ENCODE measurements at places on chromosomes 3 and 15.

GRCh38 chr3:141722081-141722480, 16.0 kb upstream of the RNF7 start:
- no peak for DNase-seq

- DNase-seq, result no peak
Observed at GRCh38 chr3:111895071-111895470, 36.0 kb downstream of the PHLDB2 start.

GRCh38 chr3:17632401-17633100, 109.9 kb downstream of the TBC1D5 start:
- DNase-seq, result peak; percentile 10

DNA sequence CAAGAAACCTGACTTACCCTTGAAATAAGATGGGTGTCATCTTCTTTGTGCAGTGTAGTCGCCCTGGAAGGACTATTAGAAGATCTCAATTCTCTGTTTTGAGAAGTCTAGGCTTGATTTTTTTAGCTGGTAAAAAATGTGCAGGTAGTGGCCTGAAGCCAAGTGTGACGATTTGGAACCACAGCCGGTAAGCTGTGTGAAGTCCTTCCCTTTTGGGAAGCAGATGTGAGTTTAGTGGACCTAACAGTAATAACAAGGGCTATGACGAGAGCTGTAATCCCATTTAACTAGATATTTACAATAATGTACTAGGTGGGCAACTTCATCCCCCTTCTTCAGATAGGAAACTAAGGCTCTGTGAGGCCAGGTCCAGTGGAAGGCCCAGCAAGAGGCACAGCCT, 81.7 kb upstream of the MYZAP start:
- DNase-seq, result no peak

DNA sequence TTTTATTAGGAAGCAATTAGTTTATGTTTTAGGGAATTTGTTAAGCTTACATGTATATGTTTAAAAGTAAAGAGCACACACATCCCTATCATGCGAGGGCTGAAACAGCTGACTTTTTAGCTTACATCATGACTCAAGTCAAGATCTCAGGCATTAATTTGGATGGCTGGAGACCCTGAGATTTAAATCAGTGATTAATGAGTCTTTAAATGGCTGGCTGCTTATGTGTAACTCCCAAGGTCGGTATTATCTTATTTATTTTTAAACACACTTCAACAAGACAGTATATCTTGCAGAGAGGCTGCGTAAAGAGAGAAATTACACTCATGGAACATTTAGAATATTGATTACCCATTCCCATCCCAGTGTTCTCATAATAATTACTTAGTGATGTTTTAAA, 169.4 kb downstream of the KBTBD8 start:
- no peak for DNase-seq

- DNase-seq, result no peak
Observed at GRCh38 chr3:100606894-100607512, 2.4 kb upstream of the ADGRG7 start.

- DNase-seq, result no peak
Observed at GRCh38 chr3:100521439-100521845, 29.0 kb downstream of the TMEM45A start.

DNA sequence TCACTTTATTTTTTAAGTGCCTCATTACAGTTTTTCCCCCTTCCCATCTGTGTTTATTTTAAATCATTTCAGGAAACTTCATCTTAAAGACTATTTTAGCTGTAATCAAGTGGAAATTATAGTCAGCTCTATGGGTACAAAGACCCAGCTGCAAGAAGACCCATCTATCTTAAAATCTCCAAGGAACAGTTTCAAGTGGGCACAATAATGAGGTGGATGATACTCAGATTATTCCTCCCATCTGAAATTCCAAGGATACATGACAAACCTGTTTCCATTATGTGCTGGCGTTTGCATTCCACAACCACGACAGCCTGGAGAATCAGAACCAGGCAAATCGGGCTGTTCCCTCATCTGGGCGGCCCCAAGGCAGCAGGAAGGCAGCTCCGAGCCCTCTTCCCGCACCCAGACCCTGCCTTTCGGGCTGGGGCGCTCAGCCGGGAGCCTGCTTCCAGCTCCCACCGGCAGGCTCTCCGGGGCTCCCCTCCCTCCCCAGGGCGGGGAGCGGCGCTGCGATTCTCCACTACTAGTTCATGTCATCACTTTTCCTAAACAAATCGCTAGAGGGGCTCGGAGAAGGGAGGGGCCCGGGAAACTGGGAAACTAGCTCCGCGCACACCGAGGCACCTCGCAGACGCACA, at the start of gene MGLL:
Gene MGLL (minus strand): TSS at position 475 of the 641 bp plus-strand sequence. CDS start 197 bp downstream, at position 278.
- DNase-seq, result peak; percentile 74

GRCh38 chr3:112128843-112129727, 4.0 kb downstream of the GCSAM start:
- no peak for DNase-seq

- DNase-seq, result no peak
Observed at GRCh38 chr3:4751502-4752101, 227.6 kb upstream of the BHLHE40 start.

GRCh38 chr3:61029194-61029593, 222.1 kb downstream of the FHIT start:
- no peak for DNase-seq

DNA sequence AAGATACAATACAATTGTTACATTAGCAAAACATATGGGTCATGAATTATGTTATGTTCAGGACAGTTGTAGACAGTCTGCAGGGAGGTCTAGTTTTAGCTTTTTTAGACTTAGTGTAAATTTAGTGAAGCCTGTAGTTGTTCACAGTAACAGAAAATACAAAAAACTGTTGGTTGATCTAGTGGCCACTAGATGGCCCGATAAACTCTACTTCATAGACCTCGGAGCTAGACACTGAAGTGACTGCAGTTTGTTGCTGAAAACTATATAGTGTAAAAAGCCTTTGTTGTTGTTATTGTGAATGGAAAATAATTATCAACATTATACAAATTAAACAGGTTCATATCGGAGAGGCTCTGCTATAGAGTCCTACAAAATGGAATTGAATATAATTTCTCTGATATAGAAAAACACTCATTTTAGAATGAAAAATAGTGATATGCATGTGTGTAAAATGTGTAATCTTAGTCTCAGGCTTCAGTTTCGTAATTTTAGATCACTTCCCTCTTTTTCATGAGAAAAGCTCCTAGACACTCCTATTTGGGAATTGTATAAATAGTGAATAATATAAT, 18.3 kb downstream of the MAGEL2 start:
- no peak for DNase-seq

DNA sequence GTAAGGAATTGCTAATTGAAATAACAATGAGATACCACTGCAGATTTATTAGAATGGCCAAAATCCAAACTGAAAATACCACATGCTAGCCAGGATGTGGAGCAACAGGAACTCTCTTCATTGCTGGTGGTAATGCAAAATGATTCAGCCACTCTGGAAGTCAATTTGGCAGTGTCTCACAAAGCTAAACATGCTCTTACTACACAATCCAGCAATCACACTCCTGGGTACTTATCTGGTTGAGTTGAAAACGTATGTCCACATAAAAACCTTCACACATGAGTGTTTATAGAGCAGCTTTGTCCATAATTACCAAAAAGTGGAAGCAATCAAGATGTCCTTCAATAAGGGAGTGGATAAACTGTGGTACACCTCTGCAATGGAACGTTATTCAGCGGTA, 113.3 kb downstream of the SMAD6 start:
- no peak for DNase-seq

GRCh38 chr15:54660356-54660755, 536.4 kb downstream of the RSL24D1 start:
- DNase-seq, result no peak

- DNase-seq, result peak; percentile 7
Observed at GRCh38 chr3:131796558-131797198, 238.1 kb downstream of the CPNE4 start.

GRCh38 chr15:80483725-80484161, 79.6 kb downstream of the ARNT2 start:
- no peak for DNase-seq

- DNase-seq, result no peak
Observed at GRCh38 chr3:154247806-154248415, 76.4 kb downstream of the DHX36 start.

DNA sequence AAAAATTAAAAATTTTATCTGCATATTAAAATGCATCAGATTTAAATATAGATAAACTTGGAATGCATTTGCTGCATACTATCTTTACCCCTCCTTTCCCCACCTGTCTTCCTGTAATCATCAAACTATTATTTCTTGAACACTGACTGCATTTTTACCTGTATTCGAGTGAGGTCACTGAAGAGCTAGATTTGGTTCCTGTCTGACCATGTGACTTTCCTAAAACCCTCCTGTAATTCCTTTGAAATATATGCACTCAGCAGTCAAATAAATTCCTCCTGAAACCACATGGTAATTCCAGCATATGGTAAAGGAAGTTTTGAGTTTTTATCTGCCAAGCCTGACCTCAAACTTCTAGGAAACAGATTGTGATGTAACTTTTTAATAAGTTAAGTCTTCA, 445.6 kb upstream of the FRG2C start:
- no peak for DNase-seq

DNA sequence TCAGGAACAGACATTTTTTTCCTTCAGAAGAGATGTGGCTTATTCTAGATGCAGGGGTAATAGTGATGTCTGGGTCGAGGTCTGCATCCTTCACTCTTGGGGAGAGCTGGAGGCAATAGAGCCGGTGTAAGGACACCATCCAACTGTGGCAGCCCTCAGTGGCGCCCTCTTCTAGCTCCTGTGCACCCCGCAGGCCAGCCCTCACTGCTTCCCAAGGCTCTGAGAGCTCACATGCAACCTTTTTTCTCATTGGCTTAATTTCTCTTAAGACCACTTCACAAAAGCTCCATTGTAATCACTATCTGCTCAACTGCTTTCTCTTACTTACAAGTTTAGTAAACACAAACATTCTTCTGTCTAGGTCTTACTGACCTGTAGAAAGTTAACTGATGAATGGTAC, 3.9 kb upstream of the VPS8 start:
- DNase-seq, result no peak

DNA sequence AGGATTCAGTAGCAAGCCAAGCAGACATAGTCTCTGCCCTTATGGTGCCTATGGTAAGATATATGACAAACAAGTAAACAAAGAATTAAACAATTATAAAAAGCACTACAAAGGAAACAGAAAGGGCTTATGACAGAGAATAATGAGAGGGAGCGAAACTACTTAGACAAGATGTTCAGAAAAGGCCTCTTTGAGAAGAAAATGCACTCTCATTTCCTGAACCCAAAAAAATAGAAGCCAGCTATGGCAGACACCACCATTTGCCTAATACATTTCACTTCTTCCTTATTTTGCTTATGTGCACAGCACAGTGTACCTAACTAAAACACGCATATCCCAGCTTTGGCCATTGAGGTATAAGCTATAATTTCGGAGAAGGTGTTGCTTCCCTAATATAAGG, 465.5 kb upstream of the PPP2R3A start:
- DNase-seq, result no peak

DNA sequence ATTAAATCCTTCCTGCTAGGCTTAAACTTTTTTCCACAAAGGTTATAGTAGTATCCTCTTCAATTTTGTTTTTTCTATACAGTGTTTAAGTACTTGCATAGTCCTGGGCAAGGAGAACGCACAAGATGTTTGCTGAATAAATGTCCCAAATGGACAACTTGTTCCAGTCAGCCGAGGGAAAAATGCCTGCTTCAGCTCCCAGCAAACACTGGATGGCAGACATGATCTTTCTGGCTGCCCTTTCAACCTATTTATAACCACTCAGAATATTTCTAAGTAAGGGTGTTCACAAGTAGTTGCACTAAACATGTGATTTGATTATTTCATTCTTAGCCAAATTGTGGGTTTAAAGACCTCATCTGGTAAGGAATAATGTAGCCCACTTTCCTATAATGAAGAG, 29.8 kb downstream of the GNB4 start:
- no peak for DNase-seq

DNA sequence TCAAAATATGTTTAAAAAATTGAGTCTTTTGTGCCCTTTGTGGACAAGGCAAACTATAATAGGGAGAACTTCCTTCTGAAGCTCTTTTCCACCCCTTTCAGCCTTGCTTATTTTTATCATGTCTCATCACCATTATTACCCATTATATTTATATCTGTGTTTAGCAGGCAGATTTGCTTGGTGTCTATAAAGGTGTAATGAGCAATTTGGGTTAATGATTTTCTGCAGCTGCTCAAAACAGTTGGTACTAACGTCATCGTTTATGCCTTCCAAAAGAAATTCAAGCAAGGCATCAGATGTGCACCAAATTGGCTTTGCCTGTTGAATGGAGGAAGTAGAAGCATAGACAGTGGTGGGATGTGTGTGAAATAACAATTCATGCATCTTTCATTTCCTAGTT, 483.7 kb upstream of the SGO1 start:
- DNase-seq, result peak; percentile 12

- no peak for DNase-seq
Observed at GRCh38 chr3:155086051-155086450, 5.9 kb downstream of the MME start.

DNA sequence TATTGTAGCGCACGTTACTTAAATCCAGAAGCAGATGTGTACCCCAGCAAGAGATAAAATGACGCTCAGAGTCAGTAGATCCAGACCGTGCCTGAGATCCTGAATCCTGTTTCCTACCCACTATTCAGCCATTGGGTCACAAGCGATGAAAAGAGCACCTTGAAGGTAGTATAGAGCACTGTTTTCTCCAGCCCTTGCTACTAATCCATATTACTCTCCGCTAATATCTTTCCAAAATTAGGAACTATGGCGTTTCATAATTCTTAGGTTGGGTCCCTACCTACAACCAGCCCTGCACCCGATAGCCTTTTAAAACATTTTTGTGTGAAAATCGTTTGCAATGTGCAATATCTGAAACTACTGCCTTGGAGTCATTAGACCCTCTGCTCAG, 596 bp downstream of the BTD start:
- DNase-seq, result no peak

- no peak for DNase-seq
Observed at GRCh38 chr3:12327021-12327420, 38.2 kb downstream of the PPARG start.

GRCh38 chr3:178665747-178666146, 129.5 kb downstream of the KCNMB2 start:
- DNase-seq, result no peak

DNA sequence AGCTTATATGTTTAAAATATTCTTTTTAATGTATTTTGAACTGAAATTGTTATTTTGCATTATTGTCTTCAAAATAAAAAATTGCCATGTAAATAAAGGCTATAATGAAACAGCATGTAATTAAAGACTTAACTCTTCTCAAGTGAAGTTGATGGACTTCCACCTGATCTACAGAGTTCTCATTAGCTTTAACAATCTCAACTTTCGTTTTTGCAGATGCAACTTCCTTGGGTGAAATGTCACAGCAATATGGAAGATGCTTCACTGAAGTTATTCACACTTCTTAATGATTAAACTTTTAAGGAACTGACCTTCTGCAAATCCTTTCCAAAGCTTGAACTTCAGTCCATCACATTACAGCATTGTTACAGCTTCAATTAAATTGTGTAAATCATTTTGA, 63.6 kb downstream of the OSTN start:
- no peak for DNase-seq

DNA sequence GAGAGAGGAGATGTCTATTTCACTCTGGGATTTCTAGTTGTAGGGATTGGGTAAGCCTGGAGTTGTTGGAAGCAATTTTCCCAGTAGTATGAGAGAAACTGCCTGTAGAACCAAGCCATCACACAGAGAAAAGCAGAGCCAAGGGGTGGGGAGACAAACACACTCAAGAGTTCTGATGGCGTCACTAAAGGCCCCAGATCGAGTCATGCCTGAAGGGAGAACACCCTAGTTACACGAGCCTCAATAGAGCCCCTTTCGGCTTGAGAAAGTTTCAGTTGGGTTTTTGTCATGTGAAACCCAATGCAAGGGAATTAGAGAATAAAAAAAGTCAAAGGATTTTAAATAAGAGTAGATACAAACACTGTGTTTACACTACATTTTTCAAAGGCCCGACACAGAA, 66.1 kb upstream of the PFN2 start:
- DNase-seq, result no peak

Measured in stomach (tissue), 19 donors.